ENCODE measurements at places on chromosomes 1 and 21.

DNA sequence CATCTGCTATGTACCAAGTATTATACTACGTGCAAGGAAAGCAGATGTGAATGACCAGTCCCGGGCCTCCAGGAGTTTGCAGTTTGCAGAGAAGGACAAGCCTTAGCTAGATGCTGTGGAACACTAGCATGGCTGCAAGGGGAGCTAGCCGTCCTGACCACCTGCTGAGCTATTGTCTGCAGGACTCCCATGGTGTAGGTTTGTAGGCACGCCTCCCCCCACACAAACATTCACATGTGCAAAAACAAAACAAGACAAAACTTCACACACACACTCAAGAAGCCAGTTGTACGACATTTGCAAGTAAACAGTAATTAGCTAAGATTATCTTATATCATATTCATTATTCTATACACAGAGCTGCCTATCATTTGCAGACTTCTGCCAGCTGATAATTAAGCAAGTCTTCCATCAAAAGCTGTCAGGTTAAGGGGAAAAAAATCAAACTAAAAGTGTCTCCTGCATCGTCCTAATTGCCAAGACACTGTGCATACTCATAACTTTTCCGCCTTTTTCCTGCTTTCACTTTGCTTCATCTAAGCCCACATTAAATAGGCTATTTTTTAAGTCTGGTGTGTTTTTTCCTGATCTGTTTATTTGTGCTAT, 10.7 kb upstream of the HNRNPU start:
- no peak for DNase-seq
- no peaks in the 10 kb centered on the region for H3K4me1 ChIP-seq

GRCh38 chr1:202162047-202162417, 1.6 kb upstream of the PTPN7 start:
- H3K27me3 ChIP-seq, result no peaks in the 10 kb centered on the region
- no peak overlapping the region for H3K4me3 ChIP-seq
- H3K27ac ChIP-seq, result peak overlapping the region; percentile 89
- H3K36me3 ChIP-seq, result no peaks in the 10 kb centered on the region

DNA sequence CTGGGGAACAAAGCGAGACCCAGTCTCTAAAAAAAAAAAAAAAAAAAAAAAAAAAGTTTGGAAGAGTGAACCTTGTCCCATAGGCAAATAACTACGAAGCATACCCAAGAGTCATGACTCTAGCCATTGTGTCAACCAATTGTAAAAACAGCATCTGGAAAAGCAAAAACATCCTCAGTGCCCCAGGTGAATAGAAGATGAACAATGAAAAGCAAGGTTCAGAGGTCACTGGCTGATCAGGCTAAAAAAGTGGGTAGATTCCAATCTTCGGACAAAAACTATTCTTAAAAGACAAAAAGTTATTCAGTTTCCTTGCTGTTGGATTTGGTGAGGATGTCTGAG, 11.1 kb upstream of the IRF2BP2 start:
- no peaks in the 10 kb centered on the region for H3K27me3 ChIP-seq
- no peak overlapping the region for H3K4me3 ChIP-seq
- peaks cover 11% of the 10 kb centered on the region for H3K4me1 ChIP-seq
- H3K27ac ChIP-seq, result no peak overlapping the region
- no peaks in the 10 kb centered on the region for H3K36me3 ChIP-seq

DNA sequence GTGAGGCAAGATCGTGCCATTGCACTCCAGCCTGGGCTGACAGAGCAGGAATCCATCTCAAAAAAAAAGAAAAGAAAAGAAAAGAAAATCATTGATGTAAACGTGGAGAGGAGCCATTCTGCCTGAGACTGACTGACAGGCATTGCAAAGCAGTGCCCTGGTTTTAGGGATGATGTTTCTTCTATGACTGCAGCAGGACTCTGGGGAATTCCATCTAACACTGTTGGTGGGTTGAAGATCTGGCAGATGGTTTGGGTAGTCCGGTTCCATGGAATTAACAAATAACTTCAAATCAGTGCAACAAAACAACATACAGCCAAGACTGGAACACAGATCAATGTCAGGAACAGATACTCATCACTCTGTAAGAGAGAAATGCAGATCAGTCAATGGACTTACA, 17.8 kb upstream of the LAMC2 start:
- no peaks in the 10 kb centered on the region for H3K36me3 ChIP-seq
- H3K27me3 ChIP-seq, result no peaks in the 10 kb centered on the region
- no peak overlapping the region for H3K27ac ChIP-seq
- H3K4me3 ChIP-seq, result no peak overlapping the region

GRCh38 chr1:107949467-107950253, 15.3 kb downstream of the VAV3 start:
- no peaks in the 10 kb centered on the region for H3K27me3 ChIP-seq
- H3K4me1 ChIP-seq, result peaks cover 13% of the 10 kb centered on the region
- no peak overlapping the region for H3K4me3 ChIP-seq
- H3K36me3 ChIP-seq, result no peaks in the 10 kb centered on the region

GRCh38 chr1:185044387-185044786, 971 bp upstream of the RNF2 start:
- peaks cover 11% of the 10 kb centered on the region for H3K4me1 ChIP-seq
- peak overlapping the region; percentile 94 for H3K27ac ChIP-seq
- no peaks in the 10 kb centered on the region for H3K27me3 ChIP-seq
- peak overlapping the region; percentile 87 for H3K4me3 ChIP-seq
- no peaks in the 10 kb centered on the region for H3K36me3 ChIP-seq

GRCh38 chr1:36125129-36125991, at the start of gene COL8A2:
Gene COL8A2, minus strand, starts transcription at chr1:36125222. Its CDS starts 24,980 bp downstream, at chr1:36100242.
- no peaks in the 10 kb centered on the region for H3K36me3 ChIP-seq
- H3K27ac ChIP-seq, result no peak within 1 kb of the TSS
- H3K27me3 ChIP-seq, result peaks cover 4% of the 10 kb centered on the region
- peak; percentile 92 for DNase-seq

DNA sequence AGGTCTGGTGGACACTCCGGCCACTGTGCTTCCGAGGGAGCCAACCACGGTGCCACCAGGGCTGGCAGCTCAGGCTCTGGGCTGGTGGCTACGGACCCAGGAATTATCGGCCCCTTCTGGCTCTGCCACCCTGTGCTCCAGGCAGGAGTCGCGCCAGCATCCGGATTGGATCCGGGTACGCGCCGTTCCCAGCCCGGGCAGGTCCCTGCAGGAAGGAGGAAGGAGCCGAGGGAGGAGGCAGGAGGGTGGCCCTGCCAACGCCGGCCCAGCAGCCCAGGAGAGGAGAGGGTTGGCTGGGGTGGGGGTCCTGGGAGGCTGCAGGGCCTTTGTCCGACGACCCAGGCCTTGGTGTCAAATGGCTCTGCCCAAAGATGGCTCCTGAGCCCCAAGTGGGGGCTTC, 160.5 kb downstream of the CASZ1 start:
- peak; percentile 51 for DNase-seq
- H3K36me3 ChIP-seq, result peaks cover 34% of the 10 kb centered on the region
- peaks cover 40% of the 10 kb centered on the region for H3K4me1 ChIP-seq
- H3K4me3 ChIP-seq, result peak overlapping the region; percentile 28

DNA sequence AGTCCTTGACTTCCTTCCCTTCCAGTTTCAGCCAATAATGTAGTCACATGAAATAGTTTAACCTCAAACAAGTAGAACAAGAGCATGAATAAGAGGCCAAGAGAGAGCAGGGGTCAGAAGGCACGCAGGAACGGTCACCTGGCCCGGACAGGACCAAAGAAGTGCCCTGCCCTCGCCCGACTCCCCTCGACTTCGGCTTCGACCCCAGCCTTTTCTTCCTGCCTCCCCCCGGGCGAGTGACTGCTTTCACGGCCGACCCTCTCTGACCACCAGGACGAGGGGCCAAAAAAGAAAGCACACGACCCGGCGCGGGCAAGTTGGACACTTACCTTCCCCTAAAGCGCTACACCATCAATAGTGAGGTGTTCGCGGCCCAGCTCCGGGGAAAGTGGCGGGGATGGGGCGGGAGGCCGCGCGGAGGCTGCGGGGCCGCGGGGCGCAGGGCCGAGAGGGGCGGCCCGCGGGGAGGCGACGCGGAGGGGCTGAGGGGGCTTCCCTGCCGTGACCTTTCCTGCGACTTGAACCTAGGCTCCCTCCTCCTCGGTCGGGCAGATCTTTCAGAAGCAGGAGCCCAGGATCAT, 519 bp downstream of the RERE start:
- no peaks in the 10 kb centered on the region for H3K36me3 ChIP-seq
- no peaks in the 10 kb centered on the region for H3K27me3 ChIP-seq
- H3K4me3 ChIP-seq, result peak overlapping the region; percentile 62
- H3K4me1 ChIP-seq, result peaks cover 37% of the 10 kb centered on the region
- DNase-seq, result peak; percentile 87

DNA sequence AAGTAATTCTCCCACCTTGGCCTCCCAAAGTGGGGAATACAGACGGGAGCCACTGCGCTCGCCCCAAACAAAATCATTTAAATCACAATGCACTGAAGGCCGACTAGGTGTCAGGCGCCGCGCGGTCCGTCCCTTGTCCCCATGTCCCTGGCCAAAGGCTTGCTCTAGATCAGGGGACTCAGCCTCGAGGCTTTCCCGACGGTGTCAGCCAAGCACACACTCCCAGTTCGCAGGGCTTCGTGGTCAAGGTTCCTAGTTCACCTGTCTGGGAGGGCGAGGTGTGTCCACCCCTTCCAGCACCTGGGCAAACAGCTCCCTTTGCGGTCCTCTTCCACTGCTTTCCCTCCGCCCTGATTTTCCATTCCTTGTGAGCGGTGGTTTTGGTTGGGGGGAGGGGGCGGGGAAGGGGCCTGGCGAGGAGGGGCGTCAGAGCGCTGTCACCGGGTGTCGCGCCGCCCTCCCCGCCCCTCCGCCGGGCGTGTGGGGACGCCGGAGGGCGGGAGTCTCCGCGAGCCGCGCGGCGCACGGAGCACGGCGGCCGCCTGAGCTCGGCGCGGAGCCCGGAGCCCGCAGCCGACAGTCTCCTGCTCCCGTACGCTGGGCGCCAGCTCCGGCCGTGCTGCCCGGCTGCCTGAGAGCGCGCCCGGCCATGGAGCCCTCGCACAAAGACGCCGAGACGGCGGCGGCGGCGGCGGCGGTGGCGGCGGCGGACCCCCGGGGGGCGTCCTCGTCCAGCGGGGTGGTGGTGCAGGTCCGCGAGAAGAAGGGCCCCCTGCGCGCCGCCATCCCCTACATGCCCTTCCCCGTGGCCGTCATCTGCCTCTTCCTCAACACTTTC, at the start of gene STUM:
TSS of gene STUM (plus strand) at position 509 of the 838 bp plus-strand sequence. CDS start at position 650, 141 bp downstream.
- H3K36me3 ChIP-seq, result no peaks in the 10 kb centered on the region
- peaks cover 6% of the 10 kb centered on the region for H3K27me3 ChIP-seq
- peaks cover 26% of the 10 kb centered on the region for H3K4me1 ChIP-seq

DNA sequence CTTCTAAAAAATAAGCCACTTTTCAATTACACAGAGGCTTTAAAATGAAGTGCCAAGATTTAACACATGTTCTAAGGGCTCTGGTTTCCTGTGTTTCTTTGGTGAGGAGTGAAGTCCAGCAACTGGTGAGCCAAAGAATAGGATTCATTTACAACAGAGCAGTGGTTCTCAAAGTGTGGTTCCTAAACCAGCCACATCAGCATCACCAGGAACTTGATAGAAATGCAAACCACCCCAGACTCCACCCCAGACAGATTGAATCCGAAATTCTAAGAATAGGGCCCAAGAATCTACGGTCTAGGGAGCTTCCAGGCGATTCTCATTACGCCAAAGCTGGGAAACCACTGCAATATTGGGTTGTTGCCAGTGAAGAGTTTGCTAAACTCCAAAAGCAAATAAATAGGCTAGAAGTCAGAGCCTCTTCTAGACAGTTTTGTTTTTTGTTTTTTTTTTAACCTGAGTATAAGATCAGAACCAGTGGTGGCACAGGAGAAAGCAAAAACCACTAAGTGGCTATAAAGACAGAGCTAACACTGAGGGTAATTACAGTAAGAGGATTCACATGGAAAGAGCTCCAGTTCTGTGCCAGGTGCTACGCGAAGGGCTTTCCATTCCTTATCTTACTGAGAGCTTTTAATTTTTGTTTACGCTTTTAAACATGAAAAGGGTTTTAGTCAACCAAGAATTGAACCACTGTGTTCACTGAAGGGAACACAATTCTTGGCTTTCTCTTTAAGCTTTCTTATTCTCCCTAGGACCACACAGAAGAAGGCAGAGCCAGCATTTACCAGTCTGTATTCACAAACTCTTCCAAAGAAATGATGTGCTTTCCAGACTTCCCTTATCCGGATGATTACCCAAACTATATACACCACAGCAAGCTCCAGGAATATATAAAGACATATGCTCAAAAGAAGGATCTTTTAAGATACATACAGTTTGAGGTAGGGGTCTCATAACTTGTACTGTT, 42.4 kb upstream of the FMO2 start:
- DNase-seq, result no peak
- H3K4me3 ChIP-seq, result no peak overlapping the region
- peaks cover 18% of the 10 kb centered on the region for H3K4me1 ChIP-seq

GRCh38 chr1:1989789-1990188, 13.8 kb downstream of the CFAP74 start:
- H3K27me3 ChIP-seq, result no peaks in the 10 kb centered on the region
- H3K4me1 ChIP-seq, result no peaks in the 10 kb centered on the region
- H3K27ac ChIP-seq, result peak overlapping the region; percentile 75
- H3K4me3 ChIP-seq, result no peak overlapping the region

- H3K4me1 ChIP-seq, result no peaks in the 10 kb centered on the region
- no peak overlapping the region for H3K27ac ChIP-seq
- H3K27me3 ChIP-seq, result no peaks in the 10 kb centered on the region
- DNase-seq, result no peak
- H3K4me3 ChIP-seq, result no peak overlapping the region
These were observed 208.5 kb upstream of the DAB1 start for GRCh38 chr1:57632401-57632800.

GRCh38 chr1:91872559-91873081, 13.3 kb downstream of the TGFBR3 start:
- no peak for DNase-seq
- no peaks in the 10 kb centered on the region for H3K27me3 ChIP-seq
- H3K4me1 ChIP-seq, result peaks cover 19% of the 10 kb centered on the region
- H3K4me3 ChIP-seq, result no peak overlapping the region
- H3K27ac ChIP-seq, result no peak overlapping the region

- no peaks in the 10 kb centered on the region for H3K27me3 ChIP-seq
- no peak overlapping the region for H3K27ac ChIP-seq
- no peaks in the 10 kb centered on the region for H3K4me1 ChIP-seq
- peaks cover 15% of the 10 kb centered on the region for H3K36me3 ChIP-seq
- DNase-seq, result no peak
- no peak overlapping the region for H3K4me3 ChIP-seq
These were observed 50.0 kb downstream of the TMCO4 start for GRCh38 chr1:19749685-19750084.

GRCh38 chr1:60639287-60639686, 443.1 kb upstream of the NFIA start:
- H3K27ac ChIP-seq, result no peak overlapping the region
- no peaks in the 10 kb centered on the region for H3K27me3 ChIP-seq
- H3K4me3 ChIP-seq, result no peak overlapping the region
- no peak for DNase-seq
- H3K36me3 ChIP-seq, result no peaks in the 10 kb centered on the region

DNA sequence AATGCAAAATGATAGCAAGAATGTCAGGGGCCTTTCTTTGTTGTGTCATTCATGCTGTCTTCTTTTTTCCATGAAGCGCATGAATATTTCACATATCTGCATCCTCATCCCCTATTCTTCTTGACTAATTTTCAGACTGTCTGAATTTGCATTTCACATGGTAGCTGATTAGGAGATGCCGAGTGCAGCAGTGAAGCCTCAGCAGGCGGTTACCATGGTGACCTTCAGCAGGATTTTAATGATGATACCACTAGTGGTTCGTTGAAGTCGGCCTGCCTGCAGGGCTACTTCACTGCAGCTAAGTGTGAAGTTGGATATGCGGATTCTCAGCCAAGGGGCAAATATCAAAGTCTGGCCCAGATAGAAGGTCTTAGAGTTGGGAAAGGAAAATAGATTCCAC, 141.8 kb downstream of the NEK7 start:
- H3K27ac ChIP-seq, result no peak overlapping the region
- no peaks in the 10 kb centered on the region for H3K27me3 ChIP-seq
- H3K4me1 ChIP-seq, result no peaks in the 10 kb centered on the region
- no peaks in the 10 kb centered on the region for H3K36me3 ChIP-seq
- H3K4me3 ChIP-seq, result no peak overlapping the region

GRCh38 chr1:203451836-203452784, 23.5 kb upstream of the PRELP start:
- DNase-seq, result no peak
- no peaks in the 10 kb centered on the region for H3K27me3 ChIP-seq
- no peaks in the 10 kb centered on the region for H3K4me1 ChIP-seq
- H3K27ac ChIP-seq, result no peak overlapping the region

Data from upper lobe of left lung (tissue), 6 donors.